Stomach (tissue), 19 donors: ENCODE measurements at places on chromosomes 11 and 22. TPM values are rescaled to one million over a fixed set of nuclear protein-coding genes. Genes with fewer than 3 reads are reported as not detected.

C11orf86 gene
- total RNA-seq: not detected

- peak; percentile 60 for DNase-seq
These were observed 92.8 kb upstream of the FIBIN start for GRCh38 chr11:26901162-26901561.

GRCh38 chr11:121249039-121249663, 43.4 kb upstream of the SC5D start:
- DNase-seq: no peak

CLMP gene
- 47.5 TPM for total RNA-seq

DNA sequence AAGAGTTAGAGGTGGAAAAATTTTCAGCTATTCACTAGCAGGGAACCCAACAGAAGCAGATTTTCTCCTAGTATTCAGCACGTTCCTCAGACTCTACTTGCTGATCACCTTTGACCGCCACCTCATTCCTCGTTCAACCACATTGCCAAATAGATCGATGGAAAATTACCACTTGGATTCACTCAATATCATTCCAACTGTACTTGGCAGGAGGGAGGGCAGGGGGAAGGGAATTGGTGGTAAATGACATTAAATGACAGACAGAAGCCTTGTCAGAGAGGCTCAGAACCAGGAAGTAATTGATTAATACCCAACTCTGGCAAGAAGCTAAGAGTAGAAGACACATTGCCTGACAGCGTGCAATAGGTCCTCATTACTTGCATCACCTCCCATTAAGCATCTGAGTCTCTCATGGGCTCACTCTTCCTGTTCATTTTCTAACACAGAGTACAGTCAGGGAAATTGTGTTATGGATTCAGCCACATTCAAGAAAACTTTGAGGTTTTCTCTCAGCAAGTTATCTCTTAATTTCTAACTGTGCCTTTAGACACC, 240.5 kb upstream of the FAT3 start:
- no peak for DNase-seq

GAL gene
- not detected for total RNA-seq

HNRNPUL2 gene
- 36.0 TPM for total RNA-seq

CASP5 gene
- not detected for total RNA-seq

DNA sequence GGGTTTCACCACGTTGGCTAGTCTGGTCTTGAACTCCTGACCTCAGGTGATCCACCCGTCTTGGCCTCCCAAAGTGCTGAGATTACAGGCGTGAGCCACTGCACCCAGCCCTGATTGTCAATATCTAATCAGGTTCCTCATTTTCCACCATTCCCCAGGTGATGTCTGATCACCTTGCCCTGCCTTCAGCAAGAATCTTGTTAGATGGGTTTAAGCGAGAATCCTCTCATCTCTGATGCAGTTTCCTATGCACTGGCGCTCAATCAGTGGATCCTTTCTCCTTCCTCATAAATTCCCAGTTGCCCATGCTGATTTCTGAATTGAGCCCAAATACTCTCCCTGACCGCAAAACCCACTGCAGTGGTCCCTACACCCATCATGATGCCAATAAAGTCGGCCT, 664 bp upstream of the ZC3H7B start:
- DNase-seq: no peak

DNA sequence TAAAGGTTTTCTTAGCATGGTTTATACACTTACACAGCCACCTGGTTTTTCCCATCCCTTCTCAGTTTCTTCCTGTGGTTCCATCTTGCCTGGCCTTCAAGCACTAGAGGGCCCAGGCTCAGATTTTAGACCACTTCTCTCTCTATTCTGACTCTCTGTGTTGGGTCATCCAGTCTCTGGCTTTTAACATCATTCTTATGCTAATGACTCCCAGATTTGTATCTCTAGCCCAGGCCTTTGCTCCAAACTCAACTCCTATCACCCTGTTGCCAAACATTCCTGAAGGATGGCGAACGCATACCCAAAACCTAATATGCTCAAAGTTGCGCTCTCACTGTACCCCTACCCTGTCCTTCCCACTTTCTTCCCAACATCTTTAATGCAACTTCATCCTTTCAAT, 135.1 kb downstream of the SPATA19 start:
- no peak for DNase-seq

GRCh38 chr22:49726022-49726681, 101.5 kb downstream of the BRD1 start:
- DNase-seq: no peak

- DNase-seq: no peak
These were observed 21.5 kb downstream of the SHISAL1 start for GRCh38 chr22:44291265-44291664.

DNA sequence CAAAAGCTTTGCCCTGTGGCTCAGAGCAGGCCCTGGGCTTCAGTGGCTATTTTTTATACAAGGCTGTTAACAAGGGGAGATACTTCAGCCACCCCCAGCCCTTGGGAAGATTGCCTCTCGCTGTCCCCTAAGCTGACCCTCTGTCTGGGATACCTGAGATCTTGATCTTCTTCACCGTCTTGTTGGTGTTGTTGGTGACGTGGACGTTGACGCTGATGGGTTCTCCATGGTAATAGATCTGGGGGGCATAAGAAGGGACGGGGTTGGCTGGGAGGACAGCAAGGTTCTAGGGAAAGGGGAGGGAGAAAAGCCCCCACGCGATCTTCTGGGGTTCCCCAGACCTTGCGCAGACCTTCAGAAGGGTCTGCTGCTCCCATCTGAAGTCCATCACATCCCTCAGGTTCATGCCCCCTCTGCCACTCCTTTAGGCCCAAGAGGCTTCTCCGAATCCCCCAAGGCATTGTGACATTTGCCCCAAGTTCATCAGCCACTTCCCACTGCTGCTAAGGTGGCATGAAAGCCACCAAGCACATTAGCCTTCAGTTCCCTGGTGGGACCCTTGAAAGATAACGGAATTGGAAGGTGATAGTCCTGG, 36.7 kb downstream of the TPBGL start:
- peak; percentile 7 for DNase-seq

- no peak for DNase-seq
These were observed 544.9 kb downstream of the TBC1D22A start for GRCh38 chr22:47307326-47307725.

TBX1 gene
- not detected for total RNA-seq

SCGB1D2 gene
- total RNA-seq: not detected

- no peak for DNase-seq
These were observed 252.7 kb upstream of the PITPNB start for GRCh38 chr22:28171712-28172111.

DNA sequence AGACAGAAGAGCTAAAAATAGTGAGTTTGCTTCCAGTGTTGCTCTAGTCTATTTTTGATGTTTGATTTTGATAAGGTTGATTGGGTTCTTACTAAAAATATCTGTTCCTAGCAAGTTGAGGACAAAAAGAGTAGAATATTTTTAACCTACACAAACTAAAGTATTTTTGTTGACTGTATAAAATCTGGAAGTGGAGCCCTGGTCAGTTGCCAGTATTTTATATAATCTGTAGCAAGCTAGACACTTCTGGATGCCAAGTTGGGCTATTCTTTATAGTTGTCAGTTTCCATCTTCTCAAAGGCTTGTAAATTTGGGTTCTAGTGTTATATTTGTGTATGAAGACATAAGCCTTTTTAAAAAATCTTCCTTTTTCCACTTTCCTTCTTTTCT, 56.7 kb downstream of the HSD17B12 start:
- no peak for DNase-seq

NPAS4 gene
- total RNA-seq: not detected

MRGPRX3 gene
- not detected for total RNA-seq

DNA sequence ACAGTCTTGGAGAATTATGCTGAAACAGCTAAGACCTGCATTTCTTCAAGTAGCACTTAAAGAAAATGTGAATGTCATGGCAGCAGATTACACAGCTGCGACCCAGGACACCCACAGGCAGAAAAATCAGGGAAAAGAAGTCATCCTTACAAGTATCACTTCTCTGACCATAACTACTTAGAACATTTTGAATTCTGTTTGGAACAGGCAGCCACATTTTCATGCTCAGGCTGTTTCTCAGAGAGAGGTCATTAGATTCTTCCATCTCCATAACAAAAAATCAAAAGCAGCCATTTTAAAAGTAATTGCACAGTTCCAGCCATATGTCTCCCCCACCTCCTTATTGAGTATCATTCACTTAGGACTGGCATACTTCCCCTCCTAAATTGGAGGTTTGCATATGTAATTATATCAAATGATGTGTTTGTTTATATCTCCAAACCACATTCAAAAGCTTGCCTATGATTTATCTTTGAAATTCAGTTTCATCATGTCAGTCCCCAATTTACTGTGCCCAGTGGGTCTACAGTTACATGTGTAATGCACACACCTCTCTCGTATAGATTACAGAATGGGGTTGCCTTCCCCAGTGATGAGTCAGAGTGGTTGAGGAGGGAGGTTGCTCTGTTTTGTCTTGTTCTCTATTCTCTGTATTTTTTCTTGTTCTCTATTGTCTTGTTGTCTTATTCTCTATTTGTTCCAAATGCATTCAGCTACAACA, 276.5 kb upstream of the MTNR1B start:
- no peak for DNase-seq

HBG2 gene
- total RNA-seq: 1,854 TPM

DNA sequence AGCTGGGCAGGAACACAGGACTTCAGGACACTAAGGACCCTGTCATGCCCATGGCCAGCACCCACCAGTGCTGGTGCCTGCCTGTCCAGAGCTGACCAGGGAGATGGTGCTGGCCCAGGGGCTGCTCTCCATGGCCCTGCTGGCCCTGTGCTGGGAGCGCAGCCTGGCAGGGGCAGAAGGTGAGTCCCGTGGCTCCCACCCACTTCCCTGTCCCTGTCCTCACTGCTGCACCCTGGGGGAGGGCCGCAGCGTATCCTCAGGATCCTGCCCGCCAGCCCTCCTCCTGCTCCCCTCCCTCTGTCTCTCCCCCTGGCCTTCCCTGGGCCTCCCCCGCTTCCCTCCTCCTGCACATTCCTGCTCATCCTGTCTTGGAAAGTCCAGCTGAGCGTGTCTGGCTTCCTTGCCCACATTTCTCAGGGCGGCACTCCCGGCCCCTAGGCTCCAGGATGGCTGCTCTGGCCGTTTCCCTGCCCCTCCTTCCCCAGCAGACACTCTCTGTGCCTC, 8.7 kb downstream of the CSF2RB start:
- DNase-seq: peak; percentile 34

DNA sequence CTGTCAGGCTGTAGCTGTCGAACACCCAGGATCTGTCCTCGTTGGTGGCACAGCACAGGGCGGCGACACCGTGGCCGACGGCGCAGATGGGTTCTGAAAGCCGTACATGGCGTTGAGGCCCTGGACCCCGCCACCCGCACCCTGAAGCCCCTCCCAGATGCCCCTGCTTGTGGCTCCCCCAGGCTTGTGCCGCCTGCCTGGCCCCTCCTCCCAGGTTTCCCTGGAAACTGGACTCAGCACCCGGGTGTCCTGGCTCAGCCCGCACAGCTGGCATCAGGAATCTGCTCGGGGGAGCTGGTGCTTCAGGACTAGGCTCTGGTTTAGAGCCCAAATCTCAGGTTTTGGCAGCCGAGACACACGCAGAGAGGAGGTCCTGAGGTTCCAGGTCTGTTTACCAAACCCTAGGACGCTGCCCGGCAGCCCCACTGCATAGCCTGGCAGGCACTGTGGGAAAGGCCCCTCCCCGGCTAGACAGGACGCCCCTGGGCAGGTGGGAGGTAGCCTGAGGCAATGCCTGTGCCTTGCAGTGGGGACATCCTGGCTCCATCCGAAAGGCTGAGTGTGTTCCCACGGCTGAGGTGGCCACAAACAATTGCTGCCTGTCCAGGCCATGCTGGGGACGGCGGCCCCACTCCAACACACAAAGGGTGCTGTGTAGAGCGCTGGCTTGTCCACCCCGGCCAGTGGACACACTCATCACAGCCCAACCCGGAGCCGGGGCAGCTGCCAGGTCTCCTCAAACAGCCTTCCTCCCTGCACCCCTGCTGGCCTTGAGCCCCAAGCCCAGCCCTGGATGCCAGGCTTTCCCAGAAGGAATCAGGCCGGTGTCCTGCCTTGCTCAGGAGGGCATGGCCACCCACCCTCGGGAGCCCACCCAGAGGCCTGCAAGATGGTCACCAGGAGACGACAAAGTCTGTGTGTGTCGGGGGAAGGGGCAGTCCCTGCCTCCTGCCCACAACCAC, 4.6 kb downstream of the GATD1 start:
- no peak for DNase-seq

- no peak for DNase-seq
These were observed 5.9 kb upstream of the BATF2 start for GRCh38 chr11:65002706-65003105.

DNA sequence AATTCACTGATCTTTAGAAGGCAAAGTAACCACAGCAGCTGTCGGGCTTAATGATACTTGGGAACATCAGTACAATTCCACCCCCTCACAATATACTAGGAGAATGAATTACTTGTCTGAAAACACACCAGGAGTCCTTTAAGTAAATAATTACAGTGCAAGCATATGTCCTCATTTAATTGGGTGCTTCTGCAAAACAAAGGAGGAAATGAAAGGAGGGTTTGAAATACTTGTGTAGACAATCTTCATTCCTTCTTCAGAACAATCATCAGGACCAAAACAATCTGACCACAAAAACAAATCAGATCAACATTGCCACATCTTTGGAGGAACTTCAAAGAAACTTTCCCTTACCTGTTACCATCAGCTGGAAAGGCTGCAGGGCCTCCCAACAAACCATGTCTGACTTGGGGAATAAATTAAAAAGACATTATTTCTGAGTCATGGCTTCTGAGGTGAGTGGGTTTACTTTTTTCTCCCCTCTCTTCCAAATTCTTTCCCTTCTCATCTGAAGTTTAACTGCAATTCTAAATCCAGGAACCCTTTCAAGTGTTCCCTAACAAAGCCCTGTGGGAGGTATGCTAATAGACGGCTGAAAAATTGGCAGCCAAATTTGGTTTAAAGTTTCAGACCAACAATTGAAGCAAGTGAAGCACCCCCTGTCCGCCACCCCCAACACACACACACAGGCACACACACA, 12.5 kb upstream of the CCDC117 start:
- no peak for DNase-seq

DNA sequence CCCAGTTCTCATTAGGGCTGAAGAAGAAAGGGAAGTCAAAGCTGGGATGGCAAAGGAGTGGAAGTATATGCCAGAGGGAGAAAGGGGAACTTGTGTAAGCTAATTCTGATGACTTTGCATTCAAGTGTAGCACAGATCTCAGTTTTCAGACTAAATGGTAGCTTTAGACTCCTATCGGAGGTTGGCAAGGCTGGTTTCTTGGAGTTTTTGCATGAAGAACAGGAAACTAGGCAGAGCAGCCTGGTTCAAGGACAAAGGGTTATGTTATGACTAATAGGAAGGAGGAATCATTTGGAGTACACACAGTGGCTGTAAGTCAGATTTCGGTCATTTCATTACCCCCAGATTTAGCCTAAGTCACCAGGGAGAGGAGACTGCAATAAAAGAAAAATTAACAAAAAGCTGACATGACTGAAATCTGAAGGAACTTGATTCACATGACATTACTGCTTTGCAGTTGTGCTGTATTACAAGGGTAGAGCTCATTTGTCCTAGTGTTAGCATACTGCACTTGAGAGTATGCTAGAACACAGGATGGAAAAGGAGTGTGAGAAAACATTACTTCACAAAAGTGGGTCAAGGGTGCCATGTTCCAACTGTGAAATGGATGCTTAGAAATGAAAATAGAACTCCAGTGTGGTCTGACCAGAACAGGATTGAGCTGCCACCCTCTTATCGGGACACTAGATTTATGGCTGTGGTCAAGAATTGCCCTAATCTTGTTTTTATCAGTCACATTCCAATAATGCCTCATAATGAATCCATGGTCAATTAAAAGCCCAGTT, 23.6 kb downstream of the ADM start:
- no peak for DNase-seq
